Keratinocyte (primary cell): ENCODE measurements at places on chromosomes 13 and 19. TPM values are rescaled to one million over a fixed set of nuclear protein-coding genes. Genes with fewer than 3 reads are reported as not detected.

DNA sequence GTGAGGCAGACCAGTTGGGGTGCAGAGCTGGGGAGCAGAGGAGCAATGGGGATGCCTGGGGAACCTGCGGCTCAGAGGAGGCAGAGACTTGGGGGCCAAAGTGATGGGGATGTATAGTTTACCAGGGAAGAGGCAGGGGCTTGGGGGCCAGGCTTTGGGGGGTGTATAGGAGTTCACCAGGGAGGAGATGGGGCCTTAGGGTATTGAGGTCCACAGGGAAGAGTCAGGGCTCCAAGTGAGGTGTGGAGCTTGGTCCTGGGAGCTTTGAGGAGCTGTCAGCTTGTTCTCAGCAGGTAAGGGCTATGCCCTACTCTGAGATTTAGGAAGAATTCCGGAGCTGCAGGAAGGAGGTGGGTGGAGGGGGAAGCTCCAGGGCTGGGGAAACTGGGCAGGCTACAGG lies 10.8 kb downstream of the TNFAIP8L1 start:
- DNase-seq, result no peak
- H3K27me3 ChIP-seq, result no peaks in the 10 kb centered on the region
- no peak overlapping the region for H3K27ac ChIP-seq
- no peak overlapping the region for H3K4me3 ChIP-seq
- H3K36me3 ChIP-seq, result peaks cover 26% of the 10 kb centered on the region

ING1 gene
- 6.4 to 8.9 TPM (median 7.2 TPM) in 3 replicates for polyA plus RNA-seq

FEM1A gene
- polyA plus RNA-seq, result 3.5 to 6.2 TPM (median 4.8 TPM) in 3 replicates

GRCh38 chr13:76741624-76742023 lies 144.6 kb downstream of the KCTD12 start:
- no peaks in the 10 kb centered on the region for H3K27me3 ChIP-seq
- DNase-seq, result no peak
- no peak overlapping the region for H3K27ac ChIP-seq
- H3K36me3 ChIP-seq, result no peaks in the 10 kb centered on the region
- no peaks in the 10 kb centered on the region for H3K4me1 ChIP-seq

MICOS13 gene
- polyA plus RNA-seq, result 28.5 to 80.5 TPM (median 35.2 TPM) in 3 replicates

CYP4F2 gene
- polyA plus RNA-seq, result 0.06 to 0.15 TPM (median 0.13 TPM) in 3 replicates

DNA sequence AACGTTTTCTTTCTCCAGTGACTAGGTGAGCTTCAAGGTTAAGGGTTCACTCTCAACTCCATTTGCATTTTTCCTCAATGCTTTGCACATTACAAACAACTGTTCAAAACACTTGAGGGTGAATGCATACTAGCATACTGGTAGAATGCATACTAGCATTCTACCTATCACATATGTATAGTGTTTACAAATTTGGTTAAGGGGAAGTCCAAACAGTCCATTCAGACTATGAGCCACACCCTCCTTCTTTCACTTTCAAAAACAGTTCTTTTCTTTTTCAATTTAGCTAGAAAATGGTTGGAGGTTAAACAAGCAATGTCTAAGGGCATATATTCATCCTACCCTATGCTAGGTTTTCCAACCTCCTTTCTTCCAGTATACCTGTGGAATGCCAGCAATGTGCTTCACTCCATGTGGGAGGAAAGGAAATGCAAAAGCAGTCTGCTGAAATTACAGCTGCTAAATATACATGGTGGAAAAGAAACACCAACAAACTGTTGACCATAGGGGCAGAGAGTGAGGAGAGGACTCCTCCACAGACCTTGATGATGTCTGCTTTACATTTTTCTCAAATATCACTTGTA lies 102.6 kb downstream of the DOCK9 start:
- peaks cover 43% of the 10 kb centered on the region for H3K36me3 ChIP-seq
- H3K27me3 ChIP-seq, result no peaks in the 10 kb centered on the region
- H3K4me1 ChIP-seq, result no peaks in the 10 kb centered on the region
- no peak overlapping the region for H3K27ac ChIP-seq
- no peak for DNase-seq
- no peak overlapping the region for H3K4me3 ChIP-seq

DNA sequence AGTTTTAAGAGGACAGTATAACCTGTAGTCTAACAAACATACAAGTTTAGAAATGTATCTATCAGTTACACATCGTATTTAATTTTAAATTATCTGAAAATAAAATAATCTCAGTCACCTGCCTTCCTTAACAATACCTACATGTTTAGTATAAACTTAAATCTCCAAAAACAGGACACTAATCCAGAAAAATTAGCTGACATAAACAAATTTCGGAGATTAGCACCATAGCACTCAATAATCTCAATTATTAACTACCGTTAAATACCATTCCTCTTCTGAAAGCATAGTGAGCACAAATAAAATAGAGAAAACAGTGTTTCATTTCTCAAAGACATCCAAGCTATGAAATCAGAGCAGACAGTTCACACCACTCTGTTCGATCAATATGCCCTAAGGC lies 13.2 kb downstream of the MED4 start:
- no peak overlapping the region for H3K4me3 ChIP-seq
- DNase-seq, result no peak
- H3K36me3 ChIP-seq, result peaks cover 22% of the 10 kb centered on the region
- no peaks in the 10 kb centered on the region for H3K4me1 ChIP-seq

DNA sequence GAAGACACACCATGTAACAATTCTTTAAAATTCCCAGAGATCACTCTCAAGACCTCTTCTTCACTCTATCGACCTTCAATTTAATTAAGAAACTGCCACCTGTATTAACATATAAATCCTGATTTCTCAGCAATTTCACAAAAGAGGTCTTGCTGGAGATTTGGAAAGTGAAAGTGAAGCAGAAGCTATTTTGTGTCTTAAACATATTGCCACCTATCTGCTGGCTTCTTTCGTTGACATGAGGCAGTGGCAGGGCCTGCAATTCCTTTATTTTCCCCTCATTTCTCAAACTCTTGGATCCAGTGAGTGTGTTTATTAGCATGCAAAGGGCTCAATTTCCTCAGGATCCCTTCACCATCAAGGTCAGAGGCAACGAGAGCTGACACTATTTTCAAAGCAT lies 780.2 kb upstream of the SLITRK1 start:
- H3K4me3 ChIP-seq, result no peak overlapping the region
- no peak for DNase-seq
- H3K27me3 ChIP-seq, result no peaks in the 10 kb centered on the region
- H3K4me1 ChIP-seq, result no peaks in the 10 kb centered on the region
- H3K36me3 ChIP-seq, result no peaks in the 10 kb centered on the region

GRCh38 chr13:20491926-20492435 lies 33.7 kb downstream of the CRYL1 start:
- H3K27me3 ChIP-seq, result no peaks in the 10 kb centered on the region
- DNase-seq, result no peak

DYRK1B gene
- 4.3 to 6.4 TPM (median 4.6 TPM) in 3 replicates for polyA plus RNA-seq

- peaks cover 18% of the 10 kb centered on the region for H3K4me1 ChIP-seq
- no peaks in the 10 kb centered on the region for H3K27me3 ChIP-seq
- no peak for DNase-seq
- H3K27ac ChIP-seq, result no peak overlapping the region
Observed at GRCh38 chr13:97329331-97329730, 104.6 kb upstream of the RAP2A start.

GSX1 gene
- polyA plus RNA-seq, result not detected in 3 replicates

GRCh38 chr13:36014763-36015162 lies 116.4 kb downstream of the DCLK1 start:
- H3K4me3 ChIP-seq, result no peak overlapping the region
- H3K36me3 ChIP-seq, result no peaks in the 10 kb centered on the region
- no peak for DNase-seq
- H3K27ac ChIP-seq, result no peak overlapping the region

KIRREL2 gene
- polyA plus RNA-seq, result 0.02 TPM in 1 of 3 replicates, not detected in the others

CXCL17 gene
- polyA plus RNA-seq, result 0.06 TPM in 1 of 3 replicates, not detected in the others

DNA sequence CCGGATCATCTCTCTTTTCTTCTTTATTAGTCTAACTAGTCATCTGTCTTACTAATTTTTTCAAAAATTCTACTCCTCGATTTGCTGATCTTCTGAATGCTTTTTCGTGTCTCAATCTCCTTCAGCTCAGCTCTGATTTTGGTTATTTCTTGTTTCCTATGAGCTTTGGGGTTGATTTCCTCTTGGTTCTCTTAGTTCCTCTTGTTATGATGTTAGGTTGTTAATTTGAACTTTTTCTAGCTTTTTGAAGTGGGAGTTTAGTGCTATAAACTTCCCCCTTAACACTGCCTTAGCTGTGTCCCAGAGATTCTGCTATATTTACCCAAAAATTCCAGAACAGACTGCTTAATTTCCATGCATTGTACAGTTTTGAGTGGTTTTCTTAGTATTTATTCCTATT lies 3.4 kb downstream of the FCAR start:
- H3K27me3 ChIP-seq, result no peaks in the 10 kb centered on the region
- H3K4me1 ChIP-seq, result no peaks in the 10 kb centered on the region
- H3K36me3 ChIP-seq, result no peaks in the 10 kb centered on the region
- no peak overlapping the region for H3K4me3 ChIP-seq
